WTC11 (cell line): ENCODE measurements at places on chromosomes 6 and 20. TPM values are rescaled to one million over a fixed set of nuclear protein-coding genes. Genes with fewer than 3 reads are reported as not detected.

DNA sequence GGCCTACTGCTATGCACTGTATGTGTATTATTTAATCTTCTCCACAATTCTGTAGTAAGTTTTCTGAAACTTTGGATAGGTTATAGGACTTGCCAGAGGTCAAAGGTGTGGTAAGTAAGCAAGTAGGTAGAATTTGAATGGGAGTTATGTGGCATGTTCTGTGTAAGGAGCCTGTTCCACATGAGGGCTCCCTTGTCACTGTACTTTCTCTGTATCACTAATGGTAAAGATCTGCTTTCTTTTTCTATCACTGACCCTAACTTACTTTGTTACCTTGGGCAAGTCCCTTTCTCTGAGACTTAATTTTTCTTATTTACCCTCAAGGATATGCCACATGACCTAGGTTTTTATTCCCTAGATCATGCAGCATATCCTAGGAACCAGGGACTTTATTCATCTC is 50.3 kb downstream of the EIF2S2 start:
- DNase-seq: no peak

- no peak for DNase-seq
Observed at GRCh38 chr20:34744847-34745246, 40.7 kb downstream of the TP53INP2 start.

CDYL gene
- total RNA-seq: 83.2 to 92.0 TPM (median 89.3 TPM) in 3 replicates

DNA sequence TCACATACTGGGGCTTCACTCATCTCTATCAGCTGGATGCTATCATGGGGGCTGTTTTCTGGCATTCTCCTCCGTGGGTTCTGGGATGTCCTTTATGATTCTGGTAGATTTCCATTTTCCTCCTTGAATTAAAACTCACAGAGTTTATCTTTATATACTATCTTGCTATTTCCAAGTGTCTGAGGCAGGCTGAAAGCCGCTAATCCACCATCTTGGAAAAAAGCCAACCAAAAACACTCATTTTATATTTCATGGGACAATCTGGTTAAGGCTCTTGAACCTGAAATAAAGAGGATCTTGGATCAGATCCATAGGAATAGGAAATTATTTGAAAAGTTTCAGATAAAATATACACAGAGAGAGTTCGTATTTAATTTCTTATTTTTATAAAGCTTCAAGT is 86.0 kb downstream of the AFG1L start:
- no peak for DNase-seq

- DNase-seq: peak; percentile 91
Observed at GRCh38 chr20:32091888-32092346, 17.6 kb upstream of the TM9SF4 start.

- no peak for DNase-seq
Observed at GRCh38 chr20:46367967-46368901, 38.2 kb downstream of the ELMO2 start.

SAMD3 gene
- 1.2 to 1.7 TPM (median 1.4 TPM) in 3 replicates for total RNA-seq
